ENCODE measurements at places on chromosomes 4 and X. TPM values are rescaled to one million over a fixed set of nuclear protein-coding genes. Genes with fewer than 3 reads are reported as not detected.

Gene NLGN3
- 1.4 TPM for total RNA-seq

Gene RIPPLY1
- total RNA-seq, result not detected

Gene ARL9
- total RNA-seq, result 0.10 TPM

Gene GLUD2
- 3.3 TPM for total RNA-seq

Gene CCNQ
- total RNA-seq, result 11.1 TPM

Gene CHST7
- total RNA-seq, result 4.3 TPM

Gene SSX3
- total RNA-seq, result not detected

Gene FAM199X
- total RNA-seq, result 18.2 TPM

Gene ASMT
- 0.20 TPM for total RNA-seq

Gene RTL3
- total RNA-seq, result 0.59 TPM

Gene RBM47
- 16.3 TPM for total RNA-seq

Gene MGST2
- 27.8 TPM for total RNA-seq

Gene PF4V1
- total RNA-seq, result not detected

Gene FHIP1A
- 30.6 TPM for total RNA-seq

Gene H2AZ1
- total RNA-seq, result 123 TPM

Gene PPEF2
- 0.10 TPM for total RNA-seq

Gene GPR173
- 4.8 TPM for total RNA-seq

Gene ARHGAP36
- 31.8 TPM for total RNA-seq

Gene HSPA4L
- total RNA-seq, result 8.8 TPM

Gene LARP7
- total RNA-seq, result 34.1 TPM

Gene TIGD4
- 0.99 TPM for total RNA-seq

Gene F9
- total RNA-seq, result 0.20 TPM

Gene IQSEC2
- total RNA-seq, result 6.6 TPM

Gene PNPLA4
- 9.8 TPM for total RNA-seq

Gene ALG13
- 45.4 TPM for total RNA-seq

Gene RAB40AL
- total RNA-seq, result 0.59 TPM

Gene PNCK
- 0.99 TPM for total RNA-seq

Gene OTUD6A
- total RNA-seq, result not detected
